AG09309 (cell line): ENCODE measurements at places on chromosomes 1 and 21.

- no peak for DNase-seq
Observed at GRCh38 chr1:200917291-200917817, 22.7 kb downstream of the INAVA start.

DNA sequence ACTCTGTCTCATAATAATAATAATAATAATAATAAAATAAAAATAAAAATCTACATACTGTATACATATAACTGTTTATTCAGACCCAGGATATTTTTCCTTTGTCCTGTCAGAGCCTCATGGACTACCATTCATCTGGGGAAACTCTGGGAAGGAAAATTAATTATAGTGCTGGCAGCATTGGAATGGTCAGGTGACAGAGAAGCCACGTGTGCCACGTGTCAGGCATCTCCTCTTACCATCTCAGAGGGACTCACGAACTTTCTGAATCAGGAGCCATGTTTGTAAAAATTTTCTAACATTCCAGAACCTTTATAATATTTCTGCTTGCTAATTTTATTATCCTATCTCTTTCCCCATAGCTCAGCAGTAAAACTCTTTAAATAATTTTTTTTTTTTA lies 97.8 kb upstream of the HNRNPU start:
- no peak for DNase-seq

GRCh38 chr1:73783352-73783751 lies 414.6 kb downstream of the LRRIQ3 start:
- no peak for DNase-seq

DNA sequence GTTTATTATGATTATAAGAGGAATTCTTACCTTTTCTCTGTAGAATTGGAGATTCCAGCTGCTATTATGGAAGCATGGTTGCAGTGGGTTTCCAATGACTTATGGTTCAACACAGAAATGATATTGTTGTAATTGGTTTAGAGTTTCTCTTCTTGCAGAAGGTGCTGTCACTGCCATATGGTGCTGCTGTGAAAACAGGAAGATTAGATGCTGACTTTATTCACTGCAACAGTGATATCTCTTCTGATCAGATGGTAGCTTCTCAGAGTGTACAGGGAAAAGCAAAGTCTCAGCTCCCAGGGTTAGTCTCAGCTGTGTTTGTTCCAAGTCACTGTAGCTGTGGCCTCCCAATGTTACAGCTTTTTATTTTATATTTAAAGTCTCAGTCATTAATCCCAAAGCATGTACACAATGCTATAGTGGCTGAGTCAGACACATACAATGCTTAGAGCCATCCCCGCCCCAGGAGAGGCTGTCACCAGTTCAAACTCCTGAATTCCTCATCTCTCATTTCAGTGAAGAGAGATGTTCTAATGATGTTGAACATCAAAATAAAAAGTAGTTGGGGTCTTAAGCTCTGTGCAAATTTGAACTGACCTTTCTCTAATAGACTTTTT lies 42.7 kb upstream of the RGS2 start:
- no peak for DNase-seq

DNA sequence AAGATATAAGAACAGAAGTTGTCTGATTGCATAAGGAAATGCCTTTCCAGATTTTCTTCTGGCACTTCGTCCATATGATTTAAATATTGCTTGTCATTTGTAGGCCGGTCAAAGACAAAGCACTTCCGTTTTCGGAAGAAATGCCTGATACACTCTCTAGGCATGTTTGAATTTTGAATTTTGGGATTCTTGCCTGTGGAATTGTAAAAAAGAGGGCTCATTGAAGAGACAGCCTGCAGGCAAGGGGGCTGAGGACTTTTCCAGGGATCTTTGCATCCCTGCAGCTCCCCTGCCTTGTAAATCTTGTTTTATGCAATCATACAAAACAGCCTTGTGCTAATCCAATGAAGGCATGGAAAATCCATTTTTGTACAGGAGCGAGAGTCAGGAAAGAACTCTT lies 7.4 kb downstream of the GBP4 start:
- DNase-seq = no peak
